ENCODE measurements at places on chromosomes 5 and 9.

DNA sequence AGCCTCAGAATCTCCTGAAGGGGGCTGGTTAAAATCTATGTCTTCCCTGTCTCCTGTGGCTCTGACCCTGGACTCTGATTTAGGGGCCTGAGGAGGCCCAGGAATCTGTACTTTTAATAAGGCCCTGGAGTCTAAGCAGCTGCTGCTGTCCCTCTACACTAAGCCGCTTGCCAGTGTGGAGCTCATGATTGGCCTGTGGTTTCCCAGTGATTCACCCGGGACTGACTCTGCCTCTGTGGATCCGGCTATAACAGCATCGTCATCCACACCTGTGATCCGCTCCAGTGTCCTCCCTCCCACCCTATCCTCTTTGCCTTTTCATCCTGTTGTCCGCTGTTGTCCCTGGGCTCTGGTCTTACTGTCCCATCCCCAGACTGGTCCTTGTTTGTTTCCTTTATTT lies 3.7 kb downstream of the SLC31A2 start:
- no peak for DNase-seq

DNA sequence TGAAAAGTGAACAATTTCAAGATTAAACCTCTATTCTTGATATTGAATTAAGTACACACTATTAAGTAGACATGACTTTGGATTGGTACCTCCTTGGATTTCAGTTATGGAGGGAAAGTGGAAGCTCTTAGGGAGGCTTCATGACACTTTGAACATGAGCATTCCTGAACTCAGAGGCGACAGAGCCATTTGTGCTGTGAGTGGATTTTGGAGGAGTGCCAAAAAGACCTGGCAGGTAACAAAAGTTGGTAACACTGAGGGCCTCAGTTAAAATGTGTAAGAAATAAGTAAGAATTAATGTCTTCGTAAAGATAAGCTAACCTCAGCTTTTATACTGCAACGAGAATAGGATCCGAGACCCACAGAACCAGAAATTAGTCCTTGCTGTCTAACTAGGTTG lies 356.7 kb downstream of the ARRDC3 start:
- DNase-seq, result no peak

GRCh38 chr5:130067364-130067763 lies 163.1 kb downstream of the CHSY3 start:
- DNase-seq, result no peak

GRCh38 chr5:96297290-96297689 lies 135.8 kb downstream of the PCSK1 start:
- DNase-seq, result no peak

DNA sequence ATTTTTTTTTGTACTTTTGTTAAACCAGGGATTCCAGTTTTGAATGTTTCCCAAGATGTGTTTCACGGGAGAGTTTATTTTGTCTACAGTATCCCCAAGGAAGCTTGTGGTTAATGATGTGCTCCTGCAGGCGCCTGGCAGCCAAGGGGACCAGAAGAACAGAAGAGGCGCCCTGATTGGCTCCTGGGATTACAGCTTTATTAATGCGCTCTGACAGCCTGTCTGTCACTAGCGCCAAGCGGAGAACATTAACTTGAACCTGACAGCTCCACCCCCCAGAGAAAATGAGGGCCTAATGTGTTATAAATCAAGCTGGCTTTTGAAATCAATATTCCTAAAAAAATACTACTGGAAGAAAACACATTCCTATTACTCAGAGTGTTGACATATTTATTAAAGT lies 5.0 kb upstream of the FBXL7 start:
- no peak for DNase-seq

DNA sequence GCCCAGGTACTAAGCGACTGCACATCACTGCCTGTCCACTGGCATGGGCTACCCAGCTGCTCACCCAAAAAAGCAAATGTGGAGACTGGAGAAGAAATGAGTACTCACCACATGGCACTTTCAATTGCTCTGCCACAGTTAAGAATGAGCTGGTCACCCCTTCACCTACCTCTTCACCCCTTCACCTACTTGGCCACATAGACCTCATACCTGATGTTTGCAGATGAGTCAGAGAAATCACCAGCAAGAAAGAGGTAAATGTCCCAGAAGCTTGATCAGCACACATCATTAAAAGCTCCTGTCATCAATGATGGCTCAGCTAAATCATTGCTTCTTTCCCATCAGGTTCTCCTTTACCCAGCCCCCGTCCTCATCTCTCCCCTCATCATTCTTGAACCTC lies 7.6 kb upstream of the PRUNE2 start:
- no peak for DNase-seq

DNA sequence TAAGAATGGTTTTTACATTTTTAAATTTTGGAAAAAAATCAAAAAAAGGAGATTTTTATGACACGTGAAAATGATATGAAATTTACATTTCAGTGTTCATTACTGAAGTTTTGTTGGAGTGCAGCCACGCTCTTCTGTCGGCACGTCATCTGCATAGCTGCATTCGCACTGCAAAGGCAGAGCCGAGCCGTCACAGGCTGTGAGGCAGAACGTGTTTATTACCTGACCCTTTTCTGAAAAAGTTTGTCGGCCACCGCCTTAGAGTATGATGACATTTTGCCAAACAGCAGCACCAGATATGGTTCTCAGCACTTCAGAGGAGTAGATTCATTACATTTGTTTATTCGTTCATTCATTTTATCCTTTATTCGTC lies 24.1 kb downstream of the HRH2 start:
- no peak for DNase-seq

DNA sequence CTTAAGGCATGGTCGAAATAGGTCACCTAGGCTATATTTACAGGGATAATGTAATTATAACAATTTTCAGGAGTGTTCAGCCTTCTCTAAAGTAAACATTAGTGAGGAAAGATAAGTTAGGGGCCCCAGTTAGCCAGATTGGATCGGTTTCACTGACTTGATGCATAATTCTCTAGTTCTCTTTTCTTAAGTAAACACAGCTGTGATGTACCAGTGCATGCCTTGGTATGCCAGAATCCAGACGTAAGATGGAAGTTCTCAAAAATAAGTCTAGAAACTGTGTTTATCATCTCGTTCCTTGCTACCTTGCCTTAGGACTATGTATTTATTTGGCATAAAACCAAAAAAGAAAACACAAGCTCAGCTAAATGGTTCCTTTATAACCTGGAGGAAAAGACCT lies 442.2 kb upstream of the CLINT1 start:
- no peak for DNase-seq

GRCh38 chr9:100170085-100170484 lies 71.0 kb downstream of the INVS start:
- DNase-seq, result no peak

GRCh38 chr9:126979461-126979860 lies 64.9 kb downstream of the RALGPS1 start:
- DNase-seq, result no peak

- no peak for DNase-seq
Observed at GRCh38 chr5:58543723-58544122, 39.2 kb upstream of the RAB3C start.

- DNase-seq, result peak; percentile 88
Observed at GRCh38 chr5:80141147-80141671, 106.1 kb downstream of the THBS4 start.

- no peak for DNase-seq
Observed at GRCh38 chr5:111769541-111769940, 12.5 kb upstream of the NREP start.

- DNase-seq, result no peak
Observed at GRCh38 chr9:20512106-20512505, 110.2 kb downstream of the MLLT3 start.

DNA sequence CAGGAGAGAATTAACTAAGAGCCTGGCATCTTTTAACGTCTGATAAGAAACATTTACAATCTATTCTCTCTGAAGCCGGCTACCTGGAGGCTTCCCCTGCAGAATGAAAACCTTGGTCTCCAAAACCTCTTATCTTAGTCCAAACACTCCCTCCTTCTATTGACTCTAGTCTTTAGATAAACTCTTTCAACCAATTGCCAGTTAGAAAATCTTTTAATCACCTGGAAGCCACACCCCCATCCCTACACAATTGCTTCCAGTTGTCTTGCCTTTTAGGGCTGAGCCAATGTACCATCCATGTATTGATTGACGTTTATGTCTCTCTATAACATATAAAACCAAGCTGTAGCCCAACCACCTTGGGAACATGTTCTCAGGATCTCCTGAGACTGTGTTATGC lies 1343.1 kb upstream of the C9orf72 start:
- DNase-seq, result no peak

GRCh38 chr9:3794635-3795034 lies 268.8 kb upstream of the RFX3 start:
- no peak for DNase-seq

DNA sequence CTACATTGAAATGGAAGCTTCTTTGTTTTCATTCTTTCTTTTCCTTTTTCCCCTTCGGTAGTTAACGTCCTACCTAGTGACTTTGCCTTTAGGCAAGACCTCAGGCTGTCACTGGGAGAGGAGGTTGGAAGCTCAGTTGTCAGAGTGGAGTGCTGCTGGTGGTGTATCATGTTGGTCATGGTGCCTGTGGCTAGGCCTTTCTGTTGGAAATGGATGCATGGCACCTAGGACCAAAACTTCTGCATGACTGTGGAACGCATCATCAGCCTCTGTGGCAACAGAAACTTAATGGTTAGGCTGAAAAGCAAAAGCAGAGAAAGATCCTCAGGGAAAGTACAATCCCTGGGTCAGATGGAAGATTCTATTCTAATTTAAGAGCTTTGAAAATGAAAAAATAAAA lies 57.9 kb downstream of the OSTF1 start:
- DNase-seq, result no peak

DNA sequence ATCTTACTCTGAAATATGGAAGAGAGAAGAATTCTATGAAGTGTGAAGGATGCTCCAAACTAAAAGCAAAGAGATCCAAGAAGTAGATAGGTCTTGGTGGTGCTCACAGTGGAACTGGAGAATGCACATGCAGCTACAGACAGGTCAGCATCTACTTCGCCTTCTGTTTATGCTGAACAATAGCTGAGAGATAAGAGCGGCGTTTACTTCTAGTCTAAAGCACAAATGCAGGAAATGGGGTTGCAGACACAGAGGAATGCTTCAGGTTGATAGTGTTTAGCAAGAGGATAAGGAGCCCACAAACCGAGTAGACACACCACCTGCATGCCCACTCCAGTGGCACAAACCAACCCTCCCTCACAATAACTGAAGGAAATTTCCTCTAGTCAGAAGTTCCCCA lies 180.0 kb upstream of the RGMB start:
- DNase-seq, result no peak

GRCh38 chr9:25025686-25026085 lies 480.0 kb upstream of the IZUMO3 start:
- no peak for DNase-seq

GRCh38 chr5:150599917-150600511 lies 40.4 kb upstream of the SYNPO start:
- DNase-seq, result no peak

DNA sequence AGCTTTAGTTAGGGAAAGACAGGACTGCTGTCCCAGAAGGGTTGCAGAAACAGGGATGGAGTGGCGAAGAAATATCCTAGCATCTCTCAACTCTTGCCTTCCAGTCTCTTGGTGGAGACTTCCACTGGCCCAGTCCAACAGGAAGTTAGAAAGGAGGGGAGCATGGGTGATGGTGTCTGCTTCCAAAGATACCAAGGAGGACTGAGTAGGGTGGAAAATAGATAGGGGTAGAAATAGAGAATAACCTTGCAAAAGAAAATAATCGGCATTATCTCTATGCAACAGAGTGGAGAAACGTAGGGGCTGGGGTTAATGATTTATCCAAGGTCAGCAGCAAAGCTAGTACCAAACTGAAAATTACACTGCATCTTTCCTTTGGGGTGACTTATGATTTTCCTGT lies 242.3 kb downstream of the PSAT1 start:
- no peak for DNase-seq

DNA sequence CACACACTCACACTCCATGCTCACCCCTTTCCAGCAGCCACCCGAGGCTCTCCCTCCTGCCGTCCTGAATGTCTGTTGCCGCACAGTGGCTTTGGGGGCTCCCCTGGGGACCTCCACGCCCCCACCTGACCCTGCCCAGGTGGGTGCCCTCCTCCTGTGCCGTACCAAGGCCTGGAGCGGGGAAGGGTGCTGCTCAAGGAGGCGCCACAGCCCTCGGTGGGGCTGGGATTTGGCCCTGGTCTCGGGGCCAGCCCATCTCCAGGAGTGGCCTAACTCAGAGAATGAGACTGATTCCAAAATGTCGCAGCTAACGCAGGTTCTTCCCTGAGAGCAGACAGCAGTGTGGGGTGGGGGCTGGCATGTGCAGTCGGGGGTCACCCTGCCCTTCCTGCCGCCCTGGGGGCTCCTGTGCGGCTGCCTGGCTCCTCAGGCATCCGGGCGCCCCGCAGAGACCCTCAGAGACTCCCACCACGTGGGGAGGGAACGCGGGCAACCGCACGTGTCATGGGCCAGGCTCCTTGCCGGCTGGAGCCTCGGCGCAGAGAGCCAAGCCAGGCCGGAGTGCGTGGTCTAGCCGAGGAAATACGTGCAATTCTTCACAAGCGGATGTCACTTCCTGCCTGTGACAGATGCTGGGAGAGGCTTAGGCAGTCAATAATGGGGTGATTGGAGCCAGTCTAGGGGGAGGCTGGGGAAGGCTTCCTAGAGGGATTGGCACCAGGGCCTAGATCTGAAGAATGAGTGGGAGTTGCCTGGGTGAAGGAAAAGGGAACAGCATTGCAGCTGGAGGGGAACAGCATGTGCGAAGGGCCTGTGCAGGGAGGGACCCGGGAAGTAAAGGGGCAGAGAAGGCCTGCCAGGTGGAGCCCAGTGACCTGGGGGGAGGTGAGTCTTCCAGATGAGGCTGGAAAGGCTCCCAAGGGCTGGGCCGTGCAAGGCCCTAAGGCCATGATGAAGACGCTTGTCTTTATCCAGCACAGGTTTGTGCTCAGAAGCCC lies 44.1 kb downstream of the C9orf50 start:
- peak; percentile 69 for DNase-seq

GRCh38 chr9:35798658-35799374 lies 7.4 kb downstream of the NPR2 start:
- peak; percentile 57 for DNase-seq

DNA sequence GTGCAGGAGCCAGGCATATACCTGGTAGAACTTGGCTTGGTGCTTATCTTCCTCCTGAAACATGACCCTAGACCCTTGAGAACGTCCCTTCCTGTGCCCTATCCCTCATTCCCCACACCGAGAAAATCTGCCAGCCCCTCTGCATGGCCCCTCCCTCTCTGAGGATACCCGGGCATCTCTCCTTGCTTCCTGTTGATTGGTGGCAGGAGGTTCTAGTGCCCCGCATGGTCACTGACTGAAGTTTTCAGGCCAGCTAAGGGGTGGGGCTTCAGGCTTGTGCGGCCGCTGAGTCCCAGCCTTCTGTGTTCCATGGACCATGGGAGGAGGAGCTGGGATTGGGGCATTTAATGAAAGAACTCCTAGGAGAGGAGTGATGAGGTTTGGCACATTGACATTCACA lies 22.8 kb downstream of the IGIP start:
- no peak for DNase-seq

- no peak for DNase-seq
Observed at GRCh38 chr9:133954862-133955529, 37.1 kb downstream of the VAV2 start.

DNA sequence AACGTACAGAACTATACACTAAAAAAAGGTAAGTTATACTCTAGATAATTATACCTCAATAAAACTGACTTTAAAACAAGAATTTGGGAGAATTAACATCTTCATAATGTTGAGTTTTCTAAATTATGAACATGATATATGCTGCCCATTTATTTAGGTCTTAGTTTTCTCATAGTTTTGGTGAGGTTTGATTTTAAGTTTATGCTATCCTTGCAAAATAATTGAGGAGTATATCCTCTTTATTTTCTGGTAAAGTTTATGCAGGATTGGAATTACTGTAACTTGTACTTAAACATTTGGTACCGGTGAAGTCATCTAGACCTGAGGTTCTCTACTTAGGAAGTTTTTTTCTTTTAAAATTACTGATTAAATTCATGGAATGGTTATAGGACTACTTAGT lies 38.9 kb upstream of the RNU6ATAC start:
- DNase-seq, result no peak

Data from coronary artery (tissue), 2 donors.